ENCODE measurements at places on chromosomes 16 and 17.
A peak's percentile ranks its signal among the peaks of the same experiment; 100 is the strongest.

DNA sequence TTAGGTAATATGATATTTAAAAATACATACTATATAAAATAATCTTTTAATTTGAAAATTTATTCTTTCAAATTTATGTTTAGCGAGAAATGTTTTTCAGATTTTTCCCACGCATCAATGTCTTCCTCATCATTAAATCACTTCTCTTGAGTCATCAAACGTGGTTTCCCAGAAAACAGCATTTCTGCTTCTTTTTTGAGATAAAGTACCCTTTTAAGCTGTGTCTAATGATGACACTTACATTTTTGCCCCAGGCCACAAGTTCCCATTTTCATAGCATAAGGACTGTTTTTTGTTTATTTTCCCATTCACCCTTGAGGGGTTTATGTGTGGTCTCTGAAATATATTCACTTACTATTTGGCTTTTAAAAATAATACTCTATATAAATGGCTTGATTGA lies 139.0 kb upstream of the HS3ST3A1 start:
- DNase-seq = no peak

DNA sequence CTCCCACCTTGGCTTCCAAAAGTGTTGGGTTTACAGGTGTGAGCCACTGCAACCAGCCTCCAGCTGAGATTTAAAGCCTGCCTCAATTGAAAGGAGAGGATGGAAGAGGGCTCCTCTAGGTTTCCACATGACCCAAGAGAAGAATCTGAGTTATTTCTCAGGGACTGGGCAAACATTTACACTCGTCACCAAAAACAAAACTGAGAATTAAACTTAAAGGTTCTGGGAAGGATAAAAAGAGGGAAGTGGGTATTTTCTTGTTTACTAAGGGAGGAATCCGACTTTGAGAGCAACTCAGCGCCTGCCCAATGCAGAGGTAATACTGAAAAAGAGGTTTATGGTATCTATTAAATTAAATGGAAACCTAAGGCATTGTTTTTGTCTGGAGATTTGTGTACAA lies 13.3 kb downstream of the HOXB1 start:
- DNase-seq = no peak

- no peak for DNase-seq
Measured at GRCh38 chr17:42055496-42055895, 5.1 kb upstream of the C17orf113 start.

DNA sequence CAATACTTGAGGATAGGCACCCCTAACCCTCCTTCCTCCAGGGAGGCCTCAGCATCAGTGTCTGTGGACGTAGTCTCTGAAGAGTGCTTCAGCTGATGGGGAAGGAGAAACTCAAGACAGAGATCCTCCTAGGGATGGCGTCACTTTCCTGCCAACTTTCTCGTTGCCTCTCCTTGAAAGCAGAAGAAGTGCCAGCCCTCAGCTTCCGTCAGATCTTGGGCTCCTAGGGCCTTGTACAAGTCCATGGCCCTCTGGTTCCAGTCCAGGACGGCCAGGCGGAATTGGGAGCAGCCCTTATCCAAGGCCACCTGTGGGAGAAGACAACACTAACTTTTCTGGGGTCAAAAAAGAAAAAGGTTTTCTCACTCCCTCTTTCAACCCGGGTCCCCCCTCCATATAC lies 1.3 kb downstream of the SAT2 start:
- DNase-seq = peak; percentile 75

GRCh38 chr17:74443516-74444296 lies 11.8 kb downstream of the GPRC5C start:
- no peak for DNase-seq

DNA sequence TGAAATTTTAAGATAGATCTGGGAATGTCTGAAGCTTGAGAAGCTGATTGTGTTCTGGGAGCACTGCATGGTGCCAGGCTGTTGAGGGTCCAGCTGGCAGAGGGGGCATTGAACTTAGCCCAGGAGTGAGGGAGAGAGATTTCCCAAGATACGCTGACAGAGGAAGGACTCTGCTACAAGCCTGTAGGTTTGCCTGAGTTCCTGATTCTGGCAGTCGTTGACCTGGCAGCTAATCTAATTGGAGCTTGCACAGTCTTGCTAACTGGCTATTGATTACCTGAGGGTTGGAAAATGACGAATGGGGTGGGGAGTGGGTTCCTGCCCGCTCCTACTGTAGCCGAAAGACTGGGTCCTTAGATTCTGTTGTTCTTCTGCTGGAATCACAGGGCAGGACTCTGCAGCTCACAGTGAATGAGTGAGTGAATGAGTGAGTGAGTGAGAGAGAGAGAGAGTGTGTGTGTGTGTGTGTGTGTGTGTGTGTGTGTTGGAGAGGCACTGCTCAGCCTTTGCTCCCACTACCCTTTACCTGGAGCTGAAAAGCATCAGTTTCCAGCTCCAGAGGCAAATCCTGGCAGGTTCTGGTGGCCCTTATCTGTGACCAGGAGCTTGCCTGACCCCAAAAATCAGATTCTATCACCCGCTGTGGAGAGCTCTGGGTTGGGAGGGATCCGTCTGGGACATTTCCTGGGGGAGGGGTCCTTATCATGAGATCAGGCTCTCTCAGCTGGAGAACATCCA lies 16.7 kb downstream of the CTRL start:
- no peak for DNase-seq
